ENCODE measurements at places on chromosomes 4 and X.
A peak's percentile ranks its signal among the peaks of the same experiment; 100 is the strongest.

DNA sequence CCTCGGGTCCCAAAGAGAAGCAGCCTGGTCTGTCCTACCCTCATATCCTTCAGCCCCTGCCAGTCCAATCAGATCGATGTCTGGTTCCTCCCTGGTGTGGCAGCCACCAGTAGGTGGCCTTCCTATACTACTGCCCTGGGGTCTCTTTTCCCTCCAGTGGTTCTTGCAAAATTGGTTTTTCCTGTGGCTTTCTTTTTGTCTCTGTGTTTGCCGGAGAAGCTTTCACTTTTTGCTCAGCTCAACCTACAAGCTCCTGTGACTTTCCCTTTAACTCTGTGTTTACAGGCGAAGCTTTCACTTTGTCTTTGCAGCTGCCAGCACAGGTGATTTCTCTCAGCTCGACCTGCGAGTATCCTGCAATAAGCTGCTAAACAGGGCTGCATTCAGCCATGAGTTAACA, 46.8 kb downstream of the UGT2A3 start:
- no peak for DNase-seq

DNA sequence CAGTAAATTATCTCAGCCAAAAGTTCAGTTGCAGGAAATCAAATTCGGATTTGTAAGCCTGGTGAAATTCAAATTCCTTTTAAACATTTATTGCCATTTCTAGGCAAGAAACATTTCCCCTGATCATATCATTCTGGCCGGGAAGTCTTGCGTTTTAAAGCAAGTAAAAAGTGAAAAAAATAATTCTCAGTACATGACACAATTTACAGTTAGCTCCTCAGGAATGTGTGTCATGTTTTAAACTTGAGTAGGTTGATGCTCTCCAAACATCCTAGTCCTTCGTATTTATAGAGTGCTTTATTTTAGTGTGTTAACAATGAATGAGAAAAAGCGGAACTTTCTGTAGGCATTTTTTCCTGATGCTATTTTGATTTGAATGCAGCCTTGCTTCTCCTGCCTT, 158.3 kb upstream of the SCML1 start:
- peak; percentile 20 for DNase-seq

DNA sequence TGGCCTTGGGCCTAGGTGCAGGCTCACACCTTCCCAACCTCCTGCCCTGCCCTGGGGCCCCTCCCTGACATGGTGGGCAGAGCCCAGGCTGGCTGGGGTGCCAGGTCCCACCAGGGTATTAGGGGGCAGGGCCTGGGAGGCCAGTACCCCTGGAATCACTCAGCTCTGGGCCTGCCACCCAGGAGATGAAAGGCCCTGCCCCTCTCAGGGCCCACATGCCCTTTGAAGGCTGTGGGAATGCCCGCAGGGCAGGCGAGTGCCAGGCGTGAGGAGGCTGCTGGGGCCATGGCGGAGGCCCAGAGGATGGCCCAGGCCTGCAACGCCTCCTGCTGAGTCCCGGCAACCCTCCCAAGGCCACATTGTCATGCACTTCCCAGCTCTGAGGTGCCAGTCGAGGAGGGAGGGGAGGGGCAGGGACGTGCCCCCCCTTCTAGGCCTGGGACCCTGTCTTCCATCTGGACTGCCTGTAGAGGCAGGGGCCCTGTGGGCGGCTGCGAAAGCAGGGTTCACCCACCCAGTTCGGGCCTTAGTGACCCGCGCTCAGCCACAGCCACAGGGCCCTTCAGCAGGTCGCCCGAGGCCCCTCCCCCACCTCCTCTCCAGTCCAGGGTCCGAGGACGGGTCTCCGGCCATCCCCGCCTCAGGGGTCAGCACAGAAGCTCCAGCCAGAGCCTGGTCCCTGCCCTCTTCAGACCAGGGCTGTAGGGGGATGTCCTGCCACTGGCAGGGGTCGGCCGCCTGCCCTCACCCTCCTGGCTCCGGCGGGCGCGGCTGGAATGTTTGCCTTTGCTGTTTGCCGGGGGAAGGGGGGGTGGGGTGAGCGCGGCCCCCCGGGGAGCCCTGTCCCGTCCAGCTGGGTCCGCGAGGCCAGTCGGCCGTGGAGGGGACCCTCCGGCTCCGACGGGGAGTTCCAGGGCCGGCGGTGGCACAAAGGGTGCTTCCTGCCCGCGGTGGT, 26.7 kb upstream of the FGFR3 start:
- no peak for DNase-seq

DNA sequence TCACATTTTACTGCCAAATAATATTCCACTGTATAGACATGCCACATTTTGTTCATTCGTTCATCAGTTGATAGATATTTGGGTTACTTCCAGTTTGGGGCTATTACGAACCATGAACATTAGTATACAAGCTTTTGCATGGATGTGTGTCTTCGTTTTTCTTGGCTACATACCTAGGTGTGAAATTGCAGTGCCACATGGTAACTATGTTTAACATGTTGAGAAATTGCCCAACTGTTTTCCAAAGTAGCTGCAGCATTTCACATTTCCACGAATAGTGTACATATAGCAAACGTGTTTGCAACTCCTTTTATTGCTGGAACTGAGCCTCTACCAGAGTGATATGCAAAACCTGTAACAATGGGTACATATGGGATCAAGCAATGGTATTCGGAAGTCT, 221.5 kb downstream of the VEGFC start:
- DNase-seq = no peak

- DNase-seq = peak; percentile 52
These were observed 46.6 kb downstream of the CD40LG start for GRCh38 chrX:136694431-136695087.

DNA sequence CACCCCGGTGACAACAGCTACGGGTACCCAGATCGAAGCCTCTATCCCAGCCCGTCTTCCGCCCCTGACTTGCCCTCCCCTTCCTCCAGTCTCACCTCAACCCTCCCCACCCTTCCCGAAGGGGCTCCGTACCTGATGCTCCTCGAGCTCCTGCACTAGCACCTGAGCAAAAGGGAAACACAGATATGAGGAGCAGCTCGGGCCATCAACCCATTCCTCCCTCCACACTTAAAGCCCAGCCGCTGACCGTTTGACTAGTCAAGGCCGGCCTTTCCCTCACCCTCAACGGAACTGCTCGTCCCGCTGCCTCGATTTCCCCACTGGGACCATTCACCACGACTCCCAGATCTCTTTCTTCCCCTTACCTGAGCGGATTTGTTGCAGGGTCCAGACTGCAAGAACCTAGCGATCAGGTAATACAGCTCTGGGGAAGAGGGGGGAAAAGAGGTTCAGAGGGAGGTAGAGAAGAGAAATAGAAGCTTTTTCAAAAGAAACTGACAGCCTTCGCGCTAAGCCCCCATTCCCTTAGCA, 731 bp downstream of the BRWD3 start:
- DNase-seq = no peak

DNA sequence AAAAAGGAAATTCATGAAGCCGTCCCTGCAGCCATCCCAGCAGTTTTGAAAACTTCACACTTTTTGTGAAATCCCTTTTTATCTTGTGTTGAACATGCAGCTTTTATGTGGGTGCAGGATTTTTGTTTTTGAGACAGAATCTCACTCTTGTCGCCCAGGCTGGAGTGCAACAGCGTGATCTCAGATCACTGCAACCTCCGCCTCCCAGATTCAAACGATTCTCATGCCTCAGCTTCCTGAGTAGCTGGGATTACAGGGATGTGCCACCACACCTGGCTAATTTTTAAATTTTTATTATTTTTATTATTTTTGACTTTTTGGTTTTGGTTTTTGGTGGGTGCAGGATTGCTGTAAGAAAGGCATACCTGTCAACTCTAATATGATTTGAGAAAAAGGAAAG, 8.0 kb upstream of the MSMO1 start:
- DNase-seq = no peak

- no peak for DNase-seq
These were observed 32.3 kb downstream of the SPATA4 start for GRCh38 chr4:176163041-176163440.

DNA sequence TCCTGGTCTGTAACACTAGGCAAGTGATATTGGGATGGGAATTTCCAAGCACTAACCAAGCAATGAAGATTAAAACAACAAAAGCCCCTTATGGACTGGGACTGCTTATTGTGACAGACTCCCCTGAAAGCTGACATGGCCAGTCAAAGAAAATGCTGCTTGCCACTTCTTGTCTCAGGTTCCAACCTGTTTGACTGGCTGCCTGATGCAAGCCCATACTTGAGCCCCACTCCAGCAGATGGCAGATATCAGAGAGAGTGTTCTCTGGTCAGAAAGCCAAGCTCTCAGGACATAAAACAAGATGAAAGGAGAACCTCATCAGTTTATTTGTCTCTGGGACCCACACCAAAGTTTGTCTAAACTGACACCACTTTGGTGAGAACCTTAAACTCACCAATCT, 15.5 kb upstream of the IGBP1 start:
- no peak for DNase-seq

DNA sequence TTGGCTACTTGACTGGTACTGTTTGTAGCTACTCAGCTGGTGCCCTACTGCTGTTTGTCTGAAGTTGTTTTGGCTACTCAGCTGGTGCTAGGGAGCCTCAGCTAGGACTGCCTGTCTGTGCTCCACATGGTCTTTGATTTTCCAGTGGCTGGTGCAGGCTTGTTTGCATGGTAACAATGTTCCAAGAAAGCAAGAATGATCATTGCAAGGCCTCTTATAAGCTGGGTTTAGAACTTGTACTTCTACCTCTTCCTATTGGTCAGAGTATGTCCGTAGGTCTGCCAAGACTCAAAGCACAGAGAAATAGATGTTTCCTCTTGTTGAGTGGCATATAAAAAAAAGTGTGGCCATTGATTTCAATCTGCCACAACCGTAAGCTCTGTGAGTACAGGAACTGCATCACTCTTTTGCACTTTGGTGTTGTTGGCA, 17.6 kb downstream of the NFKB1 start:
- DNase-seq = no peak

- DNase-seq = peak; percentile 60
These were observed 39.5 kb downstream of the TMEM154 start for GRCh38 chr4:152640058-152640921.

All from AG20443 (cell line).